GOT3 (cell line): ENCODE measurements at places on chromosomes 5 and 9.

- DNase-seq, result no peak
Observed at GRCh38 chr9:27453860-27454553, 70.1 kb upstream of the IFNK start.

DNA sequence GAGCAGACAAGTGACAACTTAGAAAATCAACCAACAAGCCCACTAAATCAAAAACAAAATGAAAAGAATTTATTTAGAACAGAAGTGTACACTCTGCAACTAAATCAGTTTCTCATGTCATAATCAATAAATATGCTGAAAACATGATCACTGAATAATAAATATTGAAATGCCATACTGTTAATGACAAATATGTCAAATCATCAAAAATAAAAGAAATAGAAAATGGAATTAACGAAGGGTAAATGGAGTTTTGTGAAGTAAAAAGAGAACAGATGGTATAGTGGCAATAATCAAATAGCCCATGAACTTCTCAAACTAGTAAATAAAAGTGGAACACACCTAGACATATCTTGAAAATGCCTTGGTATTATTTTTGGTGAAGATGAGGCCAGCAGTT, 744.9 kb downstream of the TAF11L14 start:
- DNase-seq, result no peak

DNA sequence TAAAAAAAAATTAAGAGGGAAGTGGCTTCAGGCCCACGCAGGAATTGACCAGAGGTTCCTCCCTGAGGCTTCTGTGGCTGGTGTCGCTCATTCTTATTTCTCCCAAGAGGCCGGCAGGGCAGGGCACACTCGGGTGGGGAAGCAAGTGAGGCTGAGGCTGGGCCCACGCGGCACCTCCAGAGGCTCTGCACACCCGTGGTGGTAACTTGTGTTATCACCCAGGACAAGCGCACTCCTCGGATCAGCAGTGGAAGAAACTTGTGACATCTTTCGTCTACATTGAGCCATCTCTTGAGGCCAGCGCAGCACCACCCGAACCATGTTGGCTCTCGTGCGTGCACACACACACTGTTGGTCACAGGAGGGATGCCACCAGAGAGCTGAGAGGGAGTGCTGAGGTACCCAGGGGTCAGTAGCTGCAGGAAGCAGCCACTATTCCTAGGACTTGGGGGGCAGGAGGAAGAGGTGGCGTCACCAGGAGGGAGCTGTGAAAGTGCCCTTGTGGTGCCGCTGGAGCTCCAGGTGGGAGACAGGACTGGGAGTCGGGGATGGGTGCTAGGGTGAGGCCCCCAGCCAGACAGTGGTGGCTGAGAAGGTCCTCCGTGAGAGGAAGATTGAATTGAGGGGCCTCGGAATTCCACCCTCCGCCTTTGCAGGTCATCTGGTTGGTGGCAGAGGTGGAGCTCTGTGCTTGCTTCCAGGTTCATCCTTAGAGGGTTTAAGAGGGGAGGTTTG, 6.4 kb downstream of the NDUFS6 start:
- DNase-seq, result no peak

DNA sequence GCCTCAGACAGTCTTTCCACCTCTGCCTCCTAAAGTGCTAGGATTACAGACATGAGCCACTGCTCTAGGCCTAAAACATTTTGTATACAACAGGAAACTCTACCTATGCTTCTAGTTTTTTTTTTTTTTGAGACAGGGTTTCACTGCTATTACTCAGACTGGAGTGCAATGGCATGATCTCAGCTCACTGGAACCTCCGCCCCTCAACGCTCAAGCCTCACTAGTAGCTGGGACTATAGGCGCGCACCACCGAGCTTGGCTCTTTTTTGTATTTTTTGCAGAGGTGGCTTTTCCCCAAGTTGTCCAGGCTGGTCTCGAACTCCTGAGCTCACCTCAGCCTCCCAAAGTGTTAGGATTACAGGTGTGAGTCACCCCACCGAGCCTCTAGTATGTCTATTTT, 5.4 kb downstream of the HSPA9 start:
- no peak for DNase-seq

GRCh38 chr5:137078171-137078665, 420.9 kb downstream of the SPOCK1 start:
- no peak for DNase-seq

- DNase-seq, result no peak
Observed at GRCh38 chr5:56070851-56071465, 76.2 kb upstream of the IL6ST start.

- DNase-seq, result no peak
Observed at GRCh38 chr5:170161069-170161468, 55.4 kb downstream of the FOXI1 start.

DNA sequence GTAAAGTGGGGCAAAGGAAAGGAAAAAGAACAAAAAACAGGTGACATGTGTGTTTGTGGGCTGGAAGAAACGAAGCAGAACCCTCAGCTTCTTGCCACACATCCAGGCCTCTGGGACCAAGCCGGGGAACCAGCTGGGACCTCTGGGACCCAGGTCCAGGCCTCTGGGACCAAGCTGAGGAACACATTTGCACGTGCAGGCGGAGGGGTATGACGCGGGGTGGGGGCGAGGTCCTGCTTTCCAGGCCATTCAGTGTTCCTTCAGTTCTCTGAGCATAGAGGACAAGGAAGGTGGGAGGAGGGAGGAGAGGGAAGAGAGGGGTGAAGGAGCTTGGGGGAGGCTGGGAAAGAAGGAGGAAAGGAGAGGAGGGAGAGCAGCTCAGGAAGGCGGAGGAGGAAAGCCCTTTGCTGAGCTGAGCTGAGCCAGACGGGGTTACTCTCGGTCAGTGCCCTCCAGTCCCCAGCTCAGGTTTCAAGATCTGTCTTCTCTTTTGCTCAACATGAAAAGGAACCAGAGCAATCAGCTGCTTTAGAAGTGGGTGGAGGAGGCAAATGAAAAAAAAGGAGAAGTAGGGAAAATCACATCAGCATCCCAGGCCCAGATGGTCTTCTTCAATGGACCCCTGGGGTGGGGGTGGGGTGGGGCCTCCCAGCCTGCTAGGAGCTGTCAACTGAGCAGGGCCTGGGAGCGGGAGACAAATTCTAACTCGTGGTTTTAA, 59.1 kb downstream of the ABCA1 start:
- no peak for DNase-seq

GRCh38 chr5:32783661-32784060, 72.5 kb downstream of the NPR3 start:
- no peak for DNase-seq

- no peak for DNase-seq
Observed at GRCh38 chr9:136341042-136341655, 13.8 kb downstream of the GPSM1 start.

- DNase-seq, result no peak
Observed at GRCh38 chr9:83247732-83248131, 184.8 kb upstream of the RASEF start.
